Panc1 (cell line): ENCODE measurements at places on chromosomes 6 and 20.

DNA sequence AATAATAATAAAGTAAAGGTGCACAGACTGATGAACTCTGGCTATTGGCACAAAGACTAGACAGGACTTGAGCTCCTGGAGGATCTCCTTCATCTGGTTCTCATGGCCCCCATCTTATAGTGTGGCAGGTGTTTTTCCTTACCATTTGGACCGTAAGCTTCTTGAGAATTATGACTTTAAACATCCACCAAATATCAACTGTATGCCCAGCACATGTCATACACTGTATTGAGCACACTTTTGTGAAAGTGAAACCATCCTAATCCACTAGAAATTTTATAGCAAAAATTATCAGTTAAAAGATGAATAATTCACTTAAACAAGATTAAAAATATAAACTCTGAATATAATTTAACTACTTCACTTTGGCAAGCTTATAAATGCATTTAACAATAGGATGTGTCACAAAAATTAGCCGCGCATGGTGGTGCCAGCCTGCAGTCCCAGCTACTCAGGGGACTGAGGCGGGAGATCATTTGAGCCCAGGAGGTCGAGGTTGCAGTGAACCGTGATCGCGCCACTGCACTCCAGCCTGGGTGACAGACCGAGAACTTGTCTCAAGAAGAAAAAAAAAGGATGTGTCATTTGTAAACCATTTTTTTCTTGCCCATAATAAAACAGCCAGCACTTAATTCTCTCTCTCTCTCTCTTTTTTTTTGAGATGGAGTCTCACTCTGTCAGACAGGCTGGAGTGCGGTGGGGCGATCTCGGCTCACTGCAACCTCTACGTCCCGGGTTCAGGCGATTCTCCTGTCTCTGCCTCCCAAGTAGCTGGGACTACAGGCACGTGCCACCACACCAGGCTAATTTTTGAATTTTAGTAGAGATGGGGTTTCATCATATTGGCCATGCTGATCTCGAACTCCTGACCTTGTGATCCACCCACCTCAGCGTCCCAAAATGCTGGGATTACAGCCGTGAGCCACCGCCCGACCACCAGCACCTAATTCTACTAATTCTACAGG lies 9.1 kb downstream of the HIVEP2 start:
- DNase-seq: no peak

- no peak for DNase-seq
These were observed 81.2 kb upstream of the TRAF3IP2 start for GRCh38 chr6:111686932-111687266.

GRCh38 chr20:57450419-57450818 lies 59.2 kb downstream of the RBM38 start:
- DNase-seq: no peak

GRCh38 chr6:157155804-157156203 lies 167.5 kb downstream of the TMEM242 start:
- no peak for DNase-seq

DNA sequence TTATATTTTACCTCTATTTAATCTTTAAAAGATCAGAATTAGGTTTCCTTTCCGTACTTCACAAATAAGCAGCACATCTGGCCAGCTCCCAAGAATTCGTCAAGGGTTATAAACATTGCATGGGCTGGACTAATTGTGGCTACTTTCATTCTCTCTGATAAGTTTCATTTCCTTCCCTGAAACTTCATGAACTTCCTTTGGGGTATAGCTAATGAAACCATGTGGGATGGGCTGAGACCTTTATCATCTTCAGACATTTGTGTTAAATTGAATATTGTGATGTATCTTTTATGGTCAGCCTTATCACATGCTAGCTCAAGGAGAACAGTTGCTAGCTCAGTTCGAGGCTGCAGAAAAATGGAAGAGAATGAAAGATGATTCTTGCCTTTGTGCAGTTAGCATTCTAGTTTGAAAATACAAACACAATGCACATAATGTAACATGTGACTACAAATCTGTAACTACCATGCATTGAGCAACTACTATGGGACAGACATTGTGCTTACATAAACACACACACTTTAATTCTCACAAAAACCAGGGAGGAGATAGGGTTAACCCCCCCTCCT lies 1.7 kb upstream of the GMPR start:
- no peak for DNase-seq

- no peak for DNase-seq
These were observed 64.6 kb downstream of the RPP40 start for GRCh38 chr6:4939241-4939640.

DNA sequence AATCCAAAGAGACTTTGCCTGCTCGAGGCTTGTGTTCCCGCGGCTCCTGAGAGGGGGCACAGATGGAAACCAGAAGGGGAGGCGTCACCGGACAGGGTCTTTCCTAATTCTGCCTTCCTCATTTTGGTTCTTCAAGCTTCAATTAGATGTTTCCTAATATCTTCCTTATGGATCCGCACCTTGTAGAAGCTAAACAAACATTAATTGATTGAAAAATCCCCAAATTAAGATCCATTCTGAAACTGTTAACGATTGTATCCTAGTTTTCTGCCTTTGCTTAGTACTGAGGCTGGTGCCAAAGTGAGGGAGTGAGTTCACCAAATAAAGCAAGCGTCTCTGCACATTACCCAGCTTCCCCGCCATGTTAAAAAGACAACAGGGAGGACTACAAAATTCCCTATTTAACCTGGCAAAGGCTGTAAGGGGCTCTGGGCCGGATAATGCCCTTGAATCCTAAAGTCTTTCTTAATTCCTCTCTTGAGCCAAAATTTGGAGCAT lies 123.2 kb downstream of the GPX5 start:
- DNase-seq: no peak

DNA sequence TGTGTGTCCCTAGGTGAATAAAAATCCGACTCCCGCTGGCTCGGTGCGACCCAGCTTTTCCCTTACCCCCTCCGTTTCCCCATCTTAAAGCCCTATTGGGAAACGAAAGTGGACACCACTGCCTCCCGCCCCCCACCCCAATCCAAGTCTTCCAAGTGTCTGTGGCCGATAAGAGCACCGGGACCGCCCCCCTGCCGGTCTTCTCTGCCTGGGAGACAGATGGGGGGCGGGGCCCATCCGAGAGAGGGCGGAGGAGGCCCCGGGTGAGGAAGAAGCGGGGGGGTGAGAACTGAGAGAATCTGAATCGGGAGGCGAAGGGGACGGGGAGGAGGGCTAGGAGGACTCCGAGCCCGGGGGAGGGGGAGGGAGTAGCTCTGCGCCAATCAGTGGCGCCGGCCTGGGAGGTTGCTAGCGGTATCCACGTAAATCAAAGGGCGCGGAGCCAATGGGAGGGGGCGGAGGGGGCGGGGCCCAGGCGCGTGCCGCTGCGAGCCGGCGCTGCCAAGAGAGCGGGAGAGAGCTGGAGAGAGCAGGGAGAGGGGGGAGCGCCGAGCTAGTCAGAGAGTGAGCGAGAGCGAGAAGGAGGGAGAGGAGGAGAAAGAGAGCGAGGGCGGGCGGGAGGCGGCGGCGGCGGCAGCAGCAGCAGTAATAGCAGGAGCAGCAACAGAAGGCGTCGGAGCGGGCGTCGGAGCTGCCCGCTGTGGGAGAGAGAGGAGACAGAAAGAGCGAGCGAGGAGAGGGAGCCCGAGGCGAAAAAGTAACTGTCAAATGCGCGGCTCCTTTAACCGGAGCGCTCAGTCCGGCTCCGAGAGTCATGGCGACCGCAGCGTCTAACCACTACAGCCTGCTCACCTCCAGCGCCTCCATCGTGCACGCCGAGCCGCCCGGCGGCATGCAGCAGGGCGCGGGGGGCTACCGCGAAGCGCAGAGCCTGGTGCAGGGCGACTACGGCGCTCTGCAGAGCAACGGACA lies at the start of gene POU3F2:
TSS of gene POU3F2 (plus strand) at position 515 of the 972 bp plus-strand sequence. CDS start at position 815, 300 bp downstream.
- DNase-seq: no peak

GRCh38 chr20:34996243-34997028 lies 40.8 kb downstream of the MYH7B start:
- DNase-seq: no peak

- DNase-seq: peak; percentile 88
These were observed 144.7 kb upstream of the ZNF217 start for GRCh38 chr20:53738039-53738944.

DNA sequence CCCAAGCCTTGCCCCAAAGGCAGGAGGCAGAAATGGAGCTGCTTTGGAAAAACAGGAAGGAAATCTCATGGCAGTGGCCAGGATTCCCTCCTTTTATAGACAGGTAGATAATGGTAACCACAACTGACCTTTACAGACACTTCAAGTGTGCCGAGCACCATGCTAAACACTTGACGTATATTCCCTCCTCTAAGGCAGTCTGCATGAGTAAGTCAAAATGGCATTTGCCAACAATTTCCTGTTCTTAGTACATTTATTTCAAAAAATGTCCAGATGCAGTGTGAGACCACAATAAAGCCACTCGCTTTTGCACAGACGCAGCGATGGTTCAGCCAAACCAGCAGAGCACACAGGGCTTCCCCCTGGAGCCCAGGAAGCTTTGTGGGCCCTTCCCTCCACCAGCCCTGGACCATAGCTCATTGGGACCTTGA lies 16.5 kb upstream of the GPR6 start:
- no peak for DNase-seq

DNA sequence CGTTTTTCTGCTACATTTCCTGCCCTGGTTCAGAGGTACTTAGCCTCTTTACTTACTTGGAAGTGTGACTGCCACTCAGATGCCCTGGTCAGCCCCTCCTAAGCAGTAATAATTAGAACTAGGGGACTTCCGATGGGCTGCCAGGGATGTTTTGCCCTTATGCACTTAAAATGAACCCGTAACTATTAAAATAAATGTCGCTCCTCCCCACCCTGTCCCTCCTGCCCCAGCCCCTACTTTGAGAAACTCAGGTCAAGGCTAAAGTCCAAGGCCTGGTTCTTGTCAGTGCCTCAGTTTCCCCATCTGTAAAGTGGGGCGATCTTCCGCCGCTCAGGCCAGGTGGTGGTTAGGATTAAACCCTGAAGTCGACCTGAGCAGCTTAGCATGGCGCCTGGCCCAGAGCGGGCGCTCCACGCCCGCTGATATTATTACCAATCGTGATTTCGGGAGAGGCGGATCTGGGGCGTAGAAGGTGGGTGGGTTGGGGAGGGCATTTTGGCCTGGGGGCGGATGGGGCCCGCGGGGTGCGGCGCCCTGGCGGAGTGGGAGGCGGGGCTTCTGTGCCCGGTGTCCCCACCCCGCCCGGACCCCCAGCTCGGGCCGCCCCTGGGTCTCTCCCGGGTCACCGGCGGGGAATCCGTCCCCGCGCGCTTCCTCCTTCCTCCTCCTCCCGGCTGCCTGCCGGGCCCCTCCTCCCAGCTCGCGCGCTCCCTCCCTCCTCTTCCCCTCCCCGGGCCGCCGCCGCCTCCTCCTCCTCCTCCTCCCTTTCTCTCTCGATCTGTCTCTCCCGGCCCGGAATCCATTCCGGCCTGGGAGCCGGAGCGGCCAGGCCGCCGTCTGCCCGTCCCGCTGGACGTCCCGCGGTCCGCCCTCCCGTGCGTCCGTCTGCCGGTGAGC lies at the start of gene SRC:
TSS of gene SRC (plus strand) at position 802 of the 897 bp plus-strand sequence. CDS start 38,014 bp downstream, outside the sequence.
- no peak for DNase-seq

DNA sequence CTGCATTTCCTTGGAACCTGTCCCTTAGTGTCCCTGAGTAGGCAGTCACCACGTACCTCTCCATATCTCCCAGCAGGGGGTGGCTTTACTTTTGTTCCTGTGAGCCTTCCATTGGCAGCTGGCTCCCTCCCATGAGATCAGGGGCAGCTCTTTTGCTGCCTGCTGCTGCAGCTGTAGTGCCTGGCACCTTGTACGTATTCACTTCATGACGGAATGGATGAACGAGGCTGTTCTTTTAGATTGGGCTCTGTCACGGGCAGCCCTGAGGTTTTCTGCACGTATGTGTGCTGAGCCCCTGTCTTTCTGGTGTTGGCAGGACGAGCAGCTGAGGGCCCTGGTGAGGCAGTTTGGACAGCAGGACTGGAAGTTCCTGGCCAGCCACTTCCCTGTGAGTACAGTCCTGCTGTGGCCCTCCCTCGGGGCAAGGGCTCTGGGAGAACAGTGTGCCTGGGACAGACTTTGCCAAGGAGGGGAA lies 14.6 kb downstream of the MYBL2 start:
- DNase-seq: no peak

- DNase-seq: no peak
These were observed 69.6 kb upstream of the THBS2 start for GRCh38 chr6:169323221-169323620.

DNA sequence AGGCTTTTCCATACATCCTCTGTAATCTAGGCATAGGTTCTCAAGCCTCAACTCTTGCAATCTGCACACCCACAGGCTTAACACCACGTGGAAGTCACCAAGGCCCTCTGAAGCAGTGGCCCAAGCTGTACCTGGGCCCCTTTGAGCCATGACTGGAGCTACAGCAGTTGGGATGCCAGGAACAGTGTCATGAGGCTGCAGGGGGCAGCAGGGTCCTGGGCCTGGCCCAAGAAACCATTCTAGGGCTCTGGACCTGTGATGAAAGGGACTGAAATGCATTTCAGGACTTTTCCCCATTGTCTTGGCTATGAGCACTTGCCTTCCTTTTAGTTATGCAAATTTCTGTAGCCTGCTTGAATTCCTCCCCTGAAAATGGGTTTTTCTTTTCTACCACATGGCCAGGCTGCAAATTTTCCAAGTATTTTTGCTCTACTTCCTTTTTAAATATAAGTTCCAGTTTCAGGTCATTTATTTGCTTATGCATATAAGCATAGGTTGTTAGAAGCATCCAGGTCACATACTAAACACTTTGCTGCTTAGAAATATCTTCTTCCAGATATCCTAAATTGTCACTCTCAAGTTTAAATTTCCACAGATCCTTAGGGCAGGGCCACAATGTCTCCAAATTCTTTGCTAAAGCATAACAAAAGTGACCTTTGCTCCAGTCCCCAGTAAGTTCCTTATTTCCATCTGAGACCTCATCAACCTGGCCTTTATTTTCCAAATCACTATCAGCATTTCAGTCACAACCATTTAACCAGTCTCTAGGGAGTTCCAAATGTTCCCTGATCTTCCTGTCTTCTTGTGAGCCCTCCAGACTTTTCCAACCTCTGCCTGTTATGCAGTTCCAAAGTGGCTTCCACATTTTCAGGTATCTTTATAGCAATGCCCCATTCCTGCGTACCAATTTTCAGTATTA lies 48.6 kb upstream of the CD2AP start:
- no peak for DNase-seq

DNA sequence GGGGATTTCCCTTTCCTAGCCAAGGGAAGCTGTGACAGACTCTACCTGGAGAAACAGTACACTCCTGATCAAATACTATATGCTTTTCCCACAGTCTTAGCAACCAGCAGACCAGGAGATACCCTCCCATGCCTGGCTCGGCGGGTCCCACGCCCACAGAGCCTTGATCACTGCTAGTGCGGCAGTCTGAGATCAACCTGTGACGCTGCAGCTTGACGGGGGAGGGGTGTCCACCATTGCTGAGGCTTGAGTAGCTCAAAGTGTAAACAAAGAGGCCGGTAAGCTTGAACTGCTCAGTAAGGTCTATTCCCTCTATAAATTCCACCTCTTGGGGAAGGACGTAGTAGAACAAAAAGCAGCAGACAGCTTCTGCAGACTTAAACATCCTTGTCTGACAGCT lies 63.2 kb downstream of the WASF1 start:
- DNase-seq: no peak
